ENCODE measurements at places on chromosomes 11 and 22. TPM values are rescaled to one million over a fixed set of nuclear protein-coding genes. Genes with fewer than 3 reads are reported as not detected.

GRIK4 gene
- total RNA-seq, result 0.22 TPM

DNA sequence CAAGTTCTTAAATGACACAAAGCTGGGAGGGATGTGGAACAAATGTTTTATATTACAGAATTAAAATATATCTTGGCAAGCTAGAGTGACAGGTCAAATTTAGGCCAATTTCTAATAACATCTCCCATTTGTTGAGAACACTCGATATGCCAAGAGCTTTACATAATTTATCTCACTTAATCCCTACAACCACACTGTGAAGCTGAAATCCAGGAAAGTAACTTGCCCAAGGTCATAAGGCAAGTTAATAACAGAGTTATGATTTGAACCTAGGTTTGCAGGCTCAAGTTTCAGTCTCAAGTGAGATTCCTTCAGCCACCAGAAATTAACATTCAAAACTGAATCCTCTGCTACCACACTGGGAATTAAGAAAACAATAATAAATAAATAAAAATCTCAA is 38.3 kb downstream of the RAB30 start:
- no peak for DNase-seq

CNGA4 gene
- total RNA-seq, result not detected

DNA sequence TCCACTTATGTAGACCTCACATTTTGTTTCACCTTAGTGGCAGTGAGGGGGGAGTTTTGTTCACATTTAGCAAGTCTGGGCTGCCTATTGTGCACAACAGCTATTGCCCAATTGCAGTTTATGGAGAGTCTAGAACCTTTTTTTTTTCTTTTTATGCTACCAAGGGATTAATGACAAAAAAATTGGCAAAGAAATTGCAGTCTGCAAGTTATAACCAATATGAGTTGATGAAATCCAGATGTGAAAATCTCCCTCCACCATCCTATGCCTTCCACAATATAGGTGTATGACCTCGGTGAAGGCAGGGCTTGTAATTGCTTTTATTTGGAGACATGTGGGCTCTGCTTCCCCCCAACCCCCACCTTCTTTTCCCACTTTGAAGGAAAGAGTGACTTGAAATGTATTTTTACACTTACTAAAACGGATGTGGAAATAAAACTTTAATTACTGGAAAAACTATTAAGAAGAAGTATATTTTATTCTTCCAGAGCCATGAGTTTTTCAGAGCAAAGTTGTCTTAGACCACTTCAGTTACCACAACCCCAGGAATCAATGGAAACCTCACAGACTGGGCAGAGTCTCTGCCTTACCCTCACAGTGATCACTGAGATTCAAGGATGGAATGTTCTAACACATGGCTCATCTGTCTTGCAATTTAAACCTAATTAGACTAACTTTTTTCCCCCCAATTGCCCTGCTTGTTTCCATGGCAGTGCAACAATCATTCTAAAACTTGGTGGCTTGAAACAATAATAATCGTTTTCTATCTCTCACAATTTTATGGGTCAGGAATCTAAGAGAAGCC is 120.8 kb upstream of the SLC5A12 start:
- DNase-seq, result no peak

DNA sequence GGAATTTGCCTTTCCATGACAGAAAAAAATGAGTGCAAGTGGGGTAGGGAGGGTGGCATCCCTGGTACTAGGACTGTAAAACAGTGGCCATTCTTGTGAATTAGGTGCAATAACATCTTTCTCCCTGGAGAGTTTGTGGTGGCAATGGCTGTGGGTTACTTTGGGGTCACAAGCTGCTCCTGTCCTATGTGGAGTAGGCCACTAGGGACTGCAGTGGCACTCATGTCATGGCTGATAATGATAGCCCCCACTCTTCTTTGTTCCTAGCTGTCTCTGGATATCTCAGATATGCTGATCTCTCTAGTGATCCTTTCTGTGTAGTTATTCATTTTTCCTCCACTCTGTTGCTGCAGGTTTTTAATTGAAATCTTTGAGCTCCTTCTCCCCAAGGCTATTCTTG is 270.5 kb upstream of the CHORDC1 start:
- no peak for DNase-seq

GRCh38 chr11:119359365-119360214 is 13.1 kb upstream of the MFRP start:
- DNase-seq, result no peak

GNG3 gene
- not detected for total RNA-seq

GRCh38 chr11:94656968-94657367 is 89.8 kb downstream of the PIWIL4 start:
- DNase-seq, result no peak

DNA sequence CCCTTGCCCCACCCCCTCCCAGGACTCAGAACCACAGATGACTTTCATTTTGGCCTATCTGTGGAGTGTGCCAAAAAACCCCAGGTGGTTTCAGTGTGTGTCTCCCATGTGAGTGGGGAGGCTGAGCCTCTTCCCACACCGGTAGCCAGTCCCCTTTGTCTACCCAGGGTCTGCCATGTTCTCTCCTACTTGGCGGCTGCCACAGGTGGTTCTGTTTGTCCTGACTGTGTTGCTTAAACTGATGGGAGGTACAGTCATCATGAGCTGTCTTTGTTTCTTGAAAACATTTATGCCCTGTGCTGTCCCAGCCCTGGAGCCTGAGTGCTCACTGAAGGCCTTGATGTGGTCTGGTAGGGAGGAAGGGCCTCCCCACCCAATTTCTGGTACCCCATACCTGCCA is 39.7 kb upstream of the SUSD2 start:
- DNase-seq, result no peak

GRCh38 chr11:32430568-32431381 is 4.6 kb downstream of the WT1 start:
- no peak for DNase-seq

MPEG1 gene
- total RNA-seq, result 13.6 TPM
